ENCODE measurements at places on chromosomes 6 and 20.

DNA sequence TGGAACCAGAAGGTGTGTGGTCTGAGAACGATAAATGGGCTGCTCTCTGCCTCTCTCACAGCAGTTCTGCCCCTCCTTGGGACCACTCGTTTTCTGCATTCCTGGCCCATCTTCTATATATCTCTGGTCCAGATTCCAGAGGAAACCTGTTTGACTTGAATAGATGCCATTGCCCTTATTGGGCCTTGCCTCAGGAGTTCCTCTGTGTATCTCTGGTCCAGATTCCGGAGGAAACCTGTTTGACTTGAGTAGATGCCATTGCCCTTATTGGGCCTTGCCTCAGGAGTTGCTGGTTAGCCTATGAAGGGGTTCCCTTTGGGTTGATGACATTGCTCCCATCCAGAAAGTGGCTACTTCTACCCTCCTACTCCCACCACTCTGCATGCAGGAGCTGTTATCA, 189.4 kb downstream of the SLC16A10 start:
- no peak for DNase-seq

DNA sequence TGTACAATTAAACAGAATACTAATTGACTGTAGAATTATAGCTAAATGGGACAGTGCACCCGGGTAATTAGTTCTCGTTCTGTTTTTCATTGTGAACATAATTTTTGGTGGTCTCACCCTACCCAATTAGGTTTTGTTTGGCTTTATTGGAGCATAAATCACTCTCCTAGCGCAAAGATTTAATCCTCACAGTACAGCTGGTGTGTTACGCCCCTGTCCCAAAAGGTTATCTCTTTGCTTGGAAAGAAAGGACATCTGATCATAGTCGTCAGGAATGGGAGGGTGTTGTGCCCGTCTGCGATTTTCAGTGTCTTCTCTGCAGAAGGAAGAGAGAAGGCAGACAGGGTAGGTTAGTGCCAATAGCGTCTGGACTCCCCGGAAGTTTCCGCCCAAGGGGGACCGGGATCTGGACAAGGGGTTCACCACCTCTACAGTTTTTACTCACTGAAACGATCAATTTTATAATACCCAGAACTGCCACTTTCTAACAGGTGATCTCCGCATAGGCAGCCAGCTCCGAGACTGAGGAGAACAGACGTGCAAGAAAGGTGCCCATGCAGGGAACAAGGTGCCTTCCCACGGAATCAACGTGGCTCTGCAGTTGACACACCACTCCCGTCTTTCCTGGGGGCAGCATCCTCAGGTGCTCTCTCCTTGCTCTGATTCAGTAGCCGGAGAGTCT, 617.4 kb upstream of the CDH4 start:
- no peak for DNase-seq

- DNase-seq: no peak
These were observed 15.9 kb downstream of the ARHGAP18 start for GRCh38 chr6:129694036-129694435.

DNA sequence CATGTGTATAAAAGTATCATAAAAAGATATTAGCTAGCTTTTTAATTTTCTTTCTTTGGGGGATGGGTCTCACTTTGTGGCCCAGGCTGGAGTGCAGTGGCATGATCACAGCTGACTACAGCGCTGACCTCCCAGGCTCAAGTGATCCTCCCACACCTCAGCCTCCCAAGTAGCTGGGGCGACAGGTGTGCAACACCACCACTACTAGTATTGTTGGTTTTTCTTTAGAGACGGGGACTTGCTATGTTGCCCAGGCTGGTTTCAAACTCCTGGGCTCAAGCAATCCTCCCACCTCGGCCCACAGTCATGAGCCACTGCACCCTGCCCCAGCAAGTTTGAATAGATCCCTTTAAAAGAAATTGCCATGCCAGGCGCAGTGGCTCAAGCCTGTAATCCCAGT, 6.5 kb downstream of the TCFL5 start:
- no peak for DNase-seq

DNA sequence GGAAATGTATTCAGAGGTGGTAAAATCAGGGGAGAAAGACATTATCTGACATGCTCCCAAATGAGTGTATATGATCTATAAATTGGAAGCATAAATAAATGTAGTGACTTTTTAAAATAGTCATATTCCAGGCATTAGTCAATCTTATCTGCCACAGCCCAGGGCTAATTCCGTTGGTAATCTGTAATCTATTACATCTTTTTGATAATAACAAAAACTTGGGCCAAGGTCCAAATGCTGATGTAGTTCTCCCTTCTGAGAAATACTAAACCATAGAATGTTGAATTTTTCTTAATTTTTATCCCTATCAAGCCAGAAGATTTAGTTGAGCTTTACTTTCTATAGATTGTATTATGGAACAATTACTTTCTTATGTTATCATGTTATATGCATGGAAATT, 1279.8 kb downstream of the EPHA7 start:
- DNase-seq: no peak

DNA sequence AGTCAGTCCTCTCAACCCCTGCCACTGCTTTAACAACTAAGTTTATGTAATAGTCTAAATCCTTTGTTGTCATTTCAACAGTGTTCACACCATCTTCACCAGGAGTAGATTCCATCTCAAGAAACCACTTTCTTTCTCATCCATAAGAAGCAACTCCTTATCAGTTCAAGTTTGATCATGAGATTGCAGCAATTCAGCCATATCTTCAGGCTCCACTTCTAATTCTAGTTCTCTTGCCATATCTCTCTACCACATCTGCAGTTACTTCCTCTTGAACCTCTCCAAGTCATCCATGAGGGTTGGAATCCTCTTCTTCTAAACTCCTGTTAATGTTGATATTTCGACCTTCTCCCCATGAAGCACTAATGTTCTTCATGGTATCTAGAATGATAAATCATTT, 57.9 kb upstream of the FOXO3 start:
- DNase-seq: no peak

GRCh38 chr6:161575523-161576254, 301.8 kb upstream of the AGPAT4 start:
- DNase-seq: no peak

- peak; percentile 80 for DNase-seq
These were observed 6.9 kb downstream of the EDN3 start for GRCh38 chr20:59307270-59307669.

- DNase-seq: no peak
These were observed 87.2 kb upstream of the STXBP5 start for GRCh38 chr6:147117011-147117410.

DNA sequence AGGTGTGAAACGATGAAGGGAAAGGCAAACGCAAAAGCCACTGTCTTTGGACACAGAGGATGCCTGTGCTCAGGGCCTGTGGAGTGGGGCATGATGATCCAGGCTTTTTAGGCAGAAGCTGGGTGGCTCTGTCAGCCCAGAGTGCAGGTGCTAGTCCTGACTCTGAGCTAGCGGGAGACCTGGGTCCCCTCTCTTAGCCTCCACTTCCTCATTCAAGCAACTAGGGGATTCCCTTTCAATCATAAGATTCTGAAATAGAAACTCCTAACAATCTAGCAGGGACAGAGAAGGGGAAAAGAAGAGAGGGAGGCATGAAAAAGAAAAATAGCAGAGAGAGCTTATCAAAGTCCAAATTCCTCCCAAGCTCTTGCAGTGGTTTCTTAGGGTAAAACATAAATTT, 7.6 kb upstream of the HIVEP2 start:
- DNase-seq: no peak

GRCh38 chr6:35011096-35012041, 122.3 kb downstream of the ANKS1A start:
- peak; percentile 33 for DNase-seq

DNA sequence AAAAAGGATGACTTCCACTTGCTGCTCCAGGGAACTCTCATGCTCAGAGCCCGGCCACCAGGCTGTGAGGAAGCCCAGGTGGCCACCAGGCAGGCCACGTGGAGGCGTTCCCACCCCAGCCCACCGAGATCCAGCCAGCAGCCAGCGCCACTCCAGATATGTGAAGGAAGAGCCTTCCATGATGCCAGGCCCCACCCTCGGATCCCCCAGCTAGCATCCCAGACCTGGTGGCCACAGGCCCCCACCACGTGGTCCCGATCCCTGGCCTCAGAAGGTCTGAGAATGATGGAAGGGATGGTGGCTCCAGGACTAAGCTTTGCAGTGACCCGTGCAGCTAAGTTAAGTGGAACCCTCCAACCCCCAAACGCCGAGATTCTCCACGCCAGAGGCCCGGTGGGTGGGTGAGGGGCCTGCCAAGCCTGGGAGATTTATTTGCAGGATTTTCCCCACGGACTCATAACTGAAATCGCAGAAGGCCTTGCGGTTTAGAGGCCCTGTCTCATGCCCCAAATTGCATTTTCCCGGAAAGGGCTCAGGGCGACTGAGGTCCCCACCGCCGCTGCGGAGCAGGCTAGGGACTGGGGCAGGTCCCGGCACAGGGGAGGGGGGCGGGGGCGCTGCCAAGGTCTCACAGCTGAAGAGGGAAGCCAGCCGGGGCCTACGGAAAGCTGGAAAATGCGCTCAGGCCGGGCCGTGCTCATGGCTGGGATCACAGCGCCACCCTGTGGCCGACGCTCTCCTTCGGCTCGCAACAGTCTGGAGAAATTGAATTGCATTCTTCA, 31.1 kb upstream of the CST7 start:
- peak; percentile 85 for DNase-seq

GRCh38 chr6:134850721-134851305, 99.1 kb downstream of the ALDH8A1 start:
- no peak for DNase-seq

- DNase-seq: peak; percentile 63
These were observed 2.8 kb downstream of the RAET1E start for GRCh38 chr6:149895048-149895590.

DNA sequence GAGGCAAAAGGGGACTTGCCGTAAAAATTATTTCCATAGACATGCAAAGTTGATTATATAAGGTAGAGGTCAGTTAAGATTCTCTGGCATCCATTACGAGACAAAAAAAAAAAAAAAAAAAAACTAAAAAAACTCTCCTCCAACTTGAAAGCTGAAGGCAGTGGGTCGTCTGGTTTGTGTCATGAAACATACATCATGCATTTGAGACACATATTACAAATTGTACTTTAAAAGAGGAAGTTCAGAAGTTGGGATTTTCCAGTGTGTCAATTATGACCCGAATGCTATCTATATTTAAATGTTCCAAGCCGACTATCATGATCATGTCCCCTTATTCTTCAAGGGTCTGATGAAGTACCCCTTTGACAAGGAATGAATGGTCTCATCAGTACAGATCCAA, 125.1 kb downstream of the ZNF217 start:
- no peak for DNase-seq

GRCh38 chr6:46510651-46511050, 19.4 kb upstream of the RCAN2 start:
- peak; percentile 24 for DNase-seq

DNA sequence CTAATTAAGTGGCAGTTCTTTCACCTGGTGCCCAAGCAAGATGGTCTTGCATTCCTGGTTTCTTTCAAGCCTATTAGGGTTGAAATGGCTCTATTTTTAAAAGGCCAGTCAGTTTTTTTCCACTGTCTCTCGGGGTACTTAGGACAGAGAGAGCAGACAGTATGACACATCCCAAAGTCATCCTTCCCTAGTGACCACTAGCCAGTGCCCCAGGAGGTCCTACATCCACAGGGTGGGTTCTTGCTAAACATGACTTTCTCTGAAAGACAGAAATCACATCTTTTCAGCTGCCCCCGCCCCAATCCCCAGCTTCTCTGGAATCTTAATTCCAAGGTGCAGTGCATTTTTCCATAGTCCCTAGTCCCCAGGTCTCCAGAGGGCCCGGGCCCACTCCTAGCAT, 192.4 kb downstream of the SLC24A3 start:
- DNase-seq: no peak

GRCh38 chr6:3721810-3722621, 29.5 kb downstream of the PXDC1 start:
- DNase-seq: no peak

DNA sequence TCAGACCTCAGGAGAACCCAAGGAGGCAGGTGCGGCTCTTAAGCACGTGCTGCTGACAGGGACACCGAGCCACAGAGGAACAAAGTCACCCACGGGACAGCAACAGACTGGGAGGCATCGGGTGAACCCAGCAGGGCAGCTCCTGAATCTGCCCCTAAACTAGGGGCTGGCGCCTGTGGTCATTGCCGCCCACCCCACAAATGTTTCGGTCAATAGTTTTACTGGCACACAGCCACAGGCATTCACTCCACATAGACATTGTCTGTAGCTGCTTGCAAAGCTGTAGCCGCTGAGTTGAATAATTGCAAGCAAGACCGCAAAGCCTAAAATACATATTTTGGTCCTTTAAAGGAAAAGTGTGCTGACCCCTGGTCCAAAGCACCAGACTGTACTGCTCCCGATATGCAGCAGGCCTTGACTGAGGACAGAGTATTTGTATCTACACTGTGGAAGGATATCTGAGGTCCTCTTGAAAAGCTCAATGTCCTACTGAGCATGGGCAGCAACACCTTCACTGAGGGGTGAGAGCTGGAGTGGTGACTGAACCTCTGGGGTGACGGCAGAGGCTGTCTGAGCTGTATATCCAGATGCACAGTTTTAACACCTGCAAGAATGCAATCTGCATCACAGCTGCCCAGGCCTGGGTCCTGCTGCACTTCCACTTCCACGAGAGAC, 310.3 kb downstream of the THBS2 start:
- no peak for DNase-seq

DNA sequence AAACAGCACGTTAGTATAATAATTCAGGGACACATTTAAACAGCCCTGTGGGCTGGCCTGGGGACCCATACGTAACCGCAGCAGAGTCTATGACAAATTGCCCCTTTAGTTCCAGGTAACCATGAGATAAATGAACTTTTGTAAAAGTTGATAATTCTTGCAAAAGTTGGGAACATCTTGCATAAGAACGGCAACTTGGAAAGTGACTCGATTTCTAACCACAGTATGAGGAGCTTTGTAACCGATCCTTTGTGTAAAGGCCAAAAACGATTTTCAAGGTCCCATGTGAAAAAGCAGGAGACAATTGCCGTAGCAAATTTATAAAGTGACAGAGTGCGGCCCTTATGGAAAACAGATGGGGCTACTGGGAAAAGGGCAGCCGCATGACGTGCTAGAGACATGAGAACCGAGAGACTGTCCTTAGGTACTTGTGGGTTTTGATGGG, 81.6 kb downstream of the PSMG4 start:
- no peak for DNase-seq

- DNase-seq: no peak
These were observed 415.8 kb downstream of the PREX1 start for GRCh38 chr20:48411919-48412522.

GRCh38 chr6:63599243-63599642, 27.0 kb downstream of the LOC128125822 start:
- no peak for DNase-seq

- DNase-seq: no peak
These were observed 167.1 kb upstream of the SLC24A3 start for GRCh38 chr20:19045371-19045770.
